ENCODE measurements at places on chromosomes 16 and 17.

DNA sequence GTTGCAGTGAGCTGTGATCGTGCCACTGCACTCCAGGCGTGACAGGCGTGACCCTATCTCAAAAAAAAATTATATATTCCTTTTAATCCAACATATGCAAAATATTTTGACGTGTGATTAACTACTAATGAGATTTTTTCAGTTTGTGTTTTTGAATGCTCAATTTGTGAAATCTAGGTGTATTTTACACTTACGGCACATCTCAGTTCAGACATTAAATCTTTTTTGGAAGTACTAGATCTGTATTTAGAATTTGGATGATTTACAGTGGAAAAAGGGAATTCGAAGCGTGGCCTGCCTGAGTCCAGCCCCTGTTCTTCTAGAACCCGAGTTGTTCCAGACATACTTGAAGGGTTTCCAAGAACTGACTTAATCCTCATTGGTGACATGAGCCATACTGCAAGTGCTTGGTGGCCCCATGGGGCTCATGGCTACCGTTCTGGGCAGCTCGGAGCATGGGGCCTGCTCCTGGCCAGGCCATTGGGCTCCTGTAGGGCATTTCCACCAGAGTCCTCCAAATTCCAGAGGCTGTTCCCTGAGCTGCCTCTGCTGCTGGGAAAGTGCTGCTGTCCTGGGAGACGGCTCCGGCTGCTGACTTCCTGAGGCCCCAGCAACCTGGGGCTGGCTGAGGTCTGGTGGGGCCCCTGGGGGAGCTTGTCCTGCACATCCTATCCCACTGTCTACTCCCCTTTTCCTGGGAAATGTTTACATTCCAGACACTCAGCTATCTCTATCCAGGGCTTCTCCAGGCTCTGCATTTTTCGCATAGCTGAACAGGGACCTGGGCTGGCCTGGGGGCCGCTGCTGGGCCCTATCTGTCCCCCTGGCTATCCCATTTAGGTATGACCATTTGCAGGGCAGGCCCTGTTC, 27.2 kb downstream of the LLGL2 start:
- DNase-seq: no peak

DNA sequence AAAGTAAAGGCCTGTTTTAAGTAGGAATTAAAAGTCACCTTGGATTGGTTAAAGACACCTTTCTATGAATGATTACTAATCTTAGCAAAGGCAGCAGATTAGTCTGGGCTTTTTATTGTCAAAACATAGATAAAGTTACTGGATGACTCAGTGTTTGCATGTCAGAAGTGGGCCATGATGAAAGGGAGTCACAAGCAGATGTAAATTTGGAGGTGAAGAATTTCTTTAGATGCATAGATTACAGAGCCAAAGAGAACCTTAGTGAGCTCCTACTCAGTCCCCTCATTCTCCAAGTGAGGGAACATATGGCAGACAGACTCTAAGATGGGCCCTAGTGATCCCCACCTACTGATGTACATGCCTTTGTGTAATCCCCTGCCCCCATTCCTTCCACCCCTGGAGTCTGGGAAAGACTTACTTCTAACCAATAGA, 124.5 kb downstream of the HS3ST3A1 start:
- no peak for DNase-seq

DNA sequence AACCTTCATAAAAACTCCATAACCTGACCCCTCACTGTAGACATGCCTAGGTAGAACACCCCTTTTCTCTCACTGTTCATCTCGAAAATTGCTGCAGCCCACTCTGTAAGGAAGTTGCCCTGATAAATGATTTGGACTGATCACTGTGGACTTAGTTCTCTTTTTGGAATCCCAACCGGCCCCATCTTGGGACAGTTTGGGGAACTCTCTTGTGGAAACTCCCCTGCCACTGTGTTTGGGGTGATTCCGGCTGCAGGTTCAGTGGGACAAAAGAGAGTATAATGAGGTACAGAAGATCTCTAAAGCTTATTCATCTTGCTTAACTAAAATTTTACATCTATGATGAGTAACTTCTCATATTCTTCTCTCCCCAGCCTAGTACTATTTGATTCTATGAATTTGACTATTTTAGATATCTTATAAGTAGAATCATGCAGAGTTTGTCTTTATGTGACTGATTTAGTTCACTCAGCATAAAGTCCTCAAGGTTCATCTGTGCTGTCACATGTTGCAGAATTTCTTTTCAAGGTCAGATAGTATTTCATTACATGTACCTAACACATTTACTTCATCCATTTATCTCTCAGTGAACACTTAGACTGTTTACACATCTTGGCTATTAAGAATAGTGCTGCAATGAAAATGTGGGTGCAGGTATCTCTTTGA, 84.9 kb downstream of the ABCA8 start:
- no peak for DNase-seq

- no peak for DNase-seq
These were observed 1.3 kb downstream of the ENGASE start for GRCh38 chr17:79075861-79076406.

- no peak for DNase-seq
These were observed 34.2 kb downstream of the BAIAP2 start for GRCh38 chr17:81069135-81069645.

GRCh38 chr16:20424129-20424866, 15.0 kb downstream of the ACSM5 start:
- DNase-seq: no peak

GRCh38 chr16:85029408-85029784, 1.8 kb downstream of the KIAA0513 start:
- DNase-seq: no peak

- no peak for DNase-seq
These were observed 6.1 kb upstream of the LIG3 start for GRCh38 chr17:34974179-34974578.

DNA sequence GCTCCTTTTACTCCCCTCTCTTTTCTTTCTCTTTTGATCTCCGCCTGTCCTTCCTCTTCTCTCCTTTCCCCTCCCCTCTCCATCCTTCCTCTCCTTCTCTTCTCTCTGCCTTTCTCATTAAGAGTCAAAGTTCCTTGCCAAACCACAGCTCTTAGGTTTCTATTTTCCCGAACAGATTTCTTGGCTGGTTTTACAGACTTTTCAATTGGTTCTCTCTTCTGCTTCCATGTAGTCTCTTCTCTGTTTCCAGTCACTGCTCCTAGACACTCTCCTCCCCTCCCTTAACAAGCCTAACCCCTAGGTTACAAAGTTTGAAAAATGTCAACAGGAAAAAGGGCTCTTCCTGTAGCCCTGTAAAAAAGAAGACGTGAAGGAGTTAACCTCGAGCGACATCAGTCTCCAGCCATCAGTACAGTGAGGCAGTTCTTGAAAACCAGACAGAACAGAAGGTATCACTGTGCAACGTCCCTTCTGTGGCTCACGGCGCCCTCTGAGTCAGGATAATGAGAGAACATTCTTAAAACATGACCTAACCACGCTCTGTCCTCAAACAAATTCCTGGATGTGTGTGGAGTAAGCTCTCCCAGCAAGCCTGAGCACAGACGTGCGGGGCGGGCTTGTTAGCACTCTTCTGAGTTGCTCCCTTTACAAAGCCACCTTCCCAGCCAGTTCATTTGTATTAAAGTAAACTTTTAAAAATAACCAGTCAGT, 11.6 kb upstream of the MARCHF10 start:
- DNase-seq: no peak

- no peak for DNase-seq
These were observed 60.0 kb downstream of the RGS9 start for GRCh38 chr17:65197201-65197600.

DNA sequence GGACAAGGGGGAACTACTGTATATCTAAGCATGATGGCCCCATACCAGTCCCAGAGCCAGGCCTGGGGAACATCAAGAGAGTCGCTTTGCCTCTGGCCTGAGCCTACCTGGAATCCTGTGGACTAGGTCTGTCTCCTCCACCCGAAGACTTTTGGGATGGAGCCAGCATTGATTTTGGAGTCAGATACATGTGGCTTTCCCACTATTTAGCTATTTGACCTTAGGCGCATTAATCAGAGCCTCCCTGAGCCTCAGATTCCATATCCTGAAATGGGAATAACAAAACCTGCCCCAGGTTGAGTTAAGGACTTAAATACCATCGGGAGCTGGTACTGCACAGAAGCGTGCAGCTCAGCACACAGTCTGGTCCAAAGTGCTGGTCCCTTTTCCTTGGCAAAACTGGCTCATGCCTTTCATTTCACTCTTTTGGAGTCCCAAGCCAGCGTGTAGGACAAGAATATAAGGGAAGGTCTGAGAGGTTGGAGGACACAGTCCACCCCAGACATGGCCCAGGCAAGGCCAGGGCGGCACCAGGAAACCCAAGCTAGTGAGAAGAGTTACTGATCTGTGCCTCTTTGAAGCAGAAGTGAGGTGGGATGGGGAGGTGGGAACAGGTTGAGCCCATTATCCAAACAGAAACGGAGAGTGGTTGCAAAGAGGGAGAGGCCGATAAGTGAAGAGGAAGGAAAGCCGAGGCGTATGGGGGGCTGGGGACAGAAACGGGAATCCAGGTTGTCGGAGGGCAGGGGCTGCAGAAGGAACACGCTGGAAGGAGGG, 986 bp downstream of the FA2H start:
- DNase-seq: no peak

GRCh38 chr16:19232988-19233387, 52.5 kb upstream of the CLEC19A start:
- no peak for DNase-seq

GRCh38 chr17:57944908-57945307, 10.3 kb downstream of the CUEDC1 start:
- no peak for DNase-seq

- no peak for DNase-seq
These were observed 59.1 kb downstream of the TRIM37 start for GRCh38 chr17:59047616-59048015.

DNA sequence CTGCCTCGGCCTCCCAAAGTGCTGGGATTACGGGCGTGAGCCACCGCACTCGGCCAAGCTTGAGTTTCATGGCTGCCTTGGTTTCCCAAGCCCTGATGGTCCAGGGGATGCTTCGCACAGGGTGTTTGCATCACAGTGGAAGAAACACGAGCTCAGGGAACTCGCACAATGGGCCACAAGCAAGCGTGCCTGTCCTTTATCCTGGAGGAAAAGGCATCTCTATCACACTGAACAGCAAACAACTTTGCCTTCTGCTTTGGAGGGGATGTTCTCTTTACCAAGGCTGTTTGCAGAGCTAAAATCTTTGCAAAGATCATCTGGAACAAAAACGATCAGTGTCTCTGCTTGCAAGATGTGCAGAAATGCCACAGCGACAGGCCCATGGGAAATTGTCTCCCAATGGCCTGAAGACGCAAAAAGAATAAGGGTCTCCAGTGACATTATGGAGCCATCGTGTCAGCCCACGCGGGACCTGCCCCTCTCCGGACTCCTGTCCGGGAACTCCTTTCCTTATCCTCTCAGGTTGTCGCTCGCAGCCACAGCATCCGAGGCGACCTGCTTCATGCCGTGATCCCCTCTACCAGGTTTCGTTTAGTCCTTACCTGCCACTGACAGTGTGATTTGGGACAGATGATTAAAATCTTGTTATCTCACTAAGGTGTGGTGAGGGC, 44.1 kb upstream of the CBFA2T3 start:
- DNase-seq: no peak

DNA sequence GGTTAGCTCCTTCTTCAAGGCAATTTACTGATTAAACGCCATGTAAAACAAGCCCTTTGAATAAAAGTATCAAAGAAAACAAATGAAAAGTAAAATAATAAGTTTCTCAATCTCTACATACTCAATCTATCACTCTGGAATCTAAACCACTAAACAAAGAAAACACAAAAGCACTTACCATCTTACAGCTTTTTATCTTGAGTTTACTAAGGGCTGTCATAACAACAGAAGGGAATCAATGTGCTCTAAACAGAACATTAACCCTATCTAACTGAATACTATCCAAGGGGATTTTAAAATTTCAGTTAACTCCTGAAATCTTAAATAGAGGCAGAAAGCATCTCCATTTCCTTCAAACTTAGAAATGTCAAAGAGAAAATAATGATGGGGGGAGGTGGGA, 3.4 kb downstream of the SKA2 start:
- DNase-seq: no peak

DNA sequence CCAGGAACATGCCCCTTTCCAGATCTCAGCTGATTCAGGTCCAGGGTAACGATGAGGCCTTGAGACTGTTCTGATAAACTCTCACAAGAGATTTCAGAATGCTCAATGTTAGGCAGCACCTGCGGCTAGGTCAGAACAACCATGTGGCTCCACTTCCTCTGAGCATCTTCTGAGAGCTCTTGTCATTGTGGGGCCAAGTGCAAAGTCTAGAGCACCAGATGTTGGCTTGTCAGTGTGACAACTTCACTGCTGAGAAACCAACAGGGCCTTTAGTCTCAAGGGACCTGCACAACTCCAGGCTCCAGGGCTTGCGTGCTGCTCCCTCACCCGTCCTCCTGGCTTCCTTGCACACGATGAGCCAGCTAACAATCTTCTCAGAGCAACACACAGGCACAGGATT, 29.0 kb downstream of the FCSK start:
- no peak for DNase-seq

DNA sequence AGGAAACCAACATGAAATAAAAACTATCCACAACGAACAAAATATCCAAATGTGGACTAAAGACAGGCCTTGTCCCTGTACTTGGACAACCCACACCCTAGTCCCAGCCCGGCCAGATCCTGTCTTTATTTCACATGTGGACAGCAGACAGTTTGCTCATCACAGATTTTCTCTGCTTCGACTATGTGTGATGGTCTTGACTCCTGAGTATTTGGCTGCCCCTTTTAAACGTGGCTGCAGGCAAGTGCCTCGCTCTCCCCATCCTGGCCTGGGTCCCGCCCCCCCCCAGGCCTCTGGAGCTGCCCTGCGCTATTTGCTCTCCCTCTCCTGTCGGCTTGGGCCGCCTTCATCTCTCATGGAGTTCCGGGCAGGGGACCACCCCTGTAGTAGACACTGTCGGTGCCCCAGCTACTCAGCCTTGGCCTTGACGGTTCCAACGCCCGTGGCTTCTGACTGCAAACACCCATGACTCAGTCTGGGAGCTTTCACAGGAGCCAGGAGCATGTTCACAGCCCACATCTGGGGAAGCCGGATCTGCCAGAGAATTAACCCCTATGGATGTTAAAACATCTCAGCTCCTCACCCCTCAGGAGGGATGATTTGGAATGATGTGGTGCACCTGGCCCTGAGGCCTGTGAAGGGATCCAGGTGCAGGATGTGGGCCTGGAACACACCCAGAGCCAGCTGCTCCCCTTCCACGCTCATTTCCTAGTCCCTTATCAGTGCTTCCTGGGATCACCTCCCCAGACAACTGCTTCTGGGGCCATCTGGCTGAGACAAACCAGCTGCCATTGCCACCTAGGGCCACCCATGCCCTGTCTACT, 229.7 kb upstream of the RPL38 start:
- DNase-seq: no peak

Measured in right renal cortex interstitium (tissue), 3 donors.